ENCODE measurements at places on chromosomes 7 and 10. TPM values are rescaled to one million over a fixed set of nuclear protein-coding genes. Genes with fewer than 3 reads are reported as not detected.

Gene NPFFR1
- total RNA-seq, result not detected

Gene UCN3
- not detected for total RNA-seq

Gene MRLN
- not detected for total RNA-seq

Gene NUTM2D
- total RNA-seq, result 3.9 TPM

Gene LMOD2
- not detected for total RNA-seq

Gene SLC39A12
- total RNA-seq, result not detected

All from glomerular endothelial cell (primary cell).